CD4-positive, alpha-beta T cell treated with Interleukin-17A for 4 hours (primary cell): ENCODE measurements at places on chromosomes 7 and 10.

DNA sequence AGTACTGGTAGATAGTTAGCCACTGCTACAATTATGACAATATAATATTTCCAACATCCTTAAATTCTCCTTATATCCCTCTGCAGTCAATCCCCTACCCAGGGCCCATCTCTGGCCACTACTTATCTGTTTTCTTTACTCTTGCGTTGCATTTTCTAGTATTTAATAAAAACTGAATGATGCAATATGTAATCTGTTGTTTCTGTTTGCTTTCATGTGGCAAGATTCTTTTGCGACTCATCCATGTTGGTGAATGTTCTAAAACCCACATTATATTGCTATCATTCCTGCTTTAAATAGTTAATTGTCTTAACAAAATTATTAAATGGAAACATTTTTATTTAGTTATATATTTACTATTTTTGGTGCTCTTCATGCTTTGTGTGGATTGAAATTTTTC is 338.5 kb downstream of the MDFIC start:
- no peak for DNase-seq

- no peak for DNase-seq
Observed at GRCh38 chr7:30312178-30312577, 27.8 kb downstream of the ZNRF2 start.

GRCh38 chr10:98273057-98273850 is 5.3 kb upstream of the LOXL4 start:
- DNase-seq: no peak

DNA sequence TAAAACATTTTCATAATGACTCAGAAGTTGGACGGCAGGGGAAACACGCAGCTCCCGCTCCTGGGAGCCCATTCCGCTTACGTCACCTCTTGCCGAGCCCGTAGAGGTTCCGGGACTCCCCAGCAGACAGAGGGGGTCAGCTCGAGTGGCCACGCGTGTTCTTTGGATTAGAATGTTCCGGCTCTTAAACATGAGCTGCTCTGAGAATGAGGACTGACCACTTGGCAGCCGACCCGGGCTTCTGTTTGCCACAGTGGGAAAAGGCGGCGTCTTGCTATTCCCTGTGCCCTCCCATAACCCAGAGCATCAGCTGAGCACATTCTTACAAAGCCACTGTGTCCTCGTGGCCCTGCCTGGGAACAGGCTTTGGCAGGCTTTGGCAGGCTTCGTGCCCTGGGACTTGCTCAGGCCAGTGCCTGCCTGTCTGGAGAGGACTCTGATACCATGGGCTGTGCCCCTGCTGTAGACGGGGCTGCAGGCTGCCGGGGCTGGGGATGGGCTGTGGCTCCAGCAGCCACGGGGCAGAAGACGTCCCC is 40.1 kb downstream of the PFKP start:
- no peak for DNase-seq

GRCh38 chr10:74373059-74373458 is 222.0 kb downstream of the ADK start:
- DNase-seq: no peak

- DNase-seq: peak; percentile 14
Observed at GRCh38 chr10:69957886-69958555, 94.6 kb upstream of the MACROH2A2 start.

GRCh38 chr10:122232769-122233168 is 38.3 kb upstream of the BTBD16 start:
- DNase-seq: no peak

GRCh38 chr7:155486783-155487508 is 29.0 kb downstream of the EN2 start:
- no peak for DNase-seq

DNA sequence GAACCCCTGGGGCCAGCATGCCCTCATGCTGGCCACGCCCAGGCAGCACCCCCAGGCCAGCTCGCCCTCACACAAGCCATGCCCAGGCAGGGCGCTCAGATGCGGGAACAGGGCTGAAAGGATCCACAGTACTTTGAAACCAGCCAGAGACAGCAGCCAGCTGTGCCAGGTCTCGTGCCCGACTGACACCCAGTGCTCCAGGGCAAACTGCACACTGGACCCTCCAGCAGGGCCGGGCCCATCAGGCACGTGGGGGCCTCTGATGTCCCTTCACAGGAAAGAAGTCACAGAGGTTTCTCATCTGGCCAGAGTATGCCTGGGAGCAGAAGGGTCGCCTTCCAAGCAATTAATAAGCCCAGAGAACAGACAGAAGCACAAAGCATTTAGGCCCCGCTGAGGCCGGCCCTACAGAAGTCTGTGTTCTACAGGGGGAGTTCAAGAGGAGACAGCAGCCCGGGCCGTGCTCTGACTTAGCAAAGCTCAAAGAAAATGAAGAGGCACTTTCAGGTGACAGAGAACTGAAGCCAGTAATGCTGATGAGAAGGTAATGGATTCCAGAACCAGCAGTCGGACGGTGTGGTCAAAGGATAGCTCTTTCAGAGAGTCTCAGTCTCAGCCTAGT is 21.4 kb downstream of the MAD1L1 start:
- no peak for DNase-seq
